ENCODE measurements at places on chromosomes 7 and 10.

GRCh38 chr7:117990834-117991233, 117.6 kb upstream of the CTTNBP2 start:
- no peak for DNase-seq

- no peak for DNase-seq
Measured at GRCh38 chr7:83117466-83117865, 45.2 kb downstream of the PCLO start.

DNA sequence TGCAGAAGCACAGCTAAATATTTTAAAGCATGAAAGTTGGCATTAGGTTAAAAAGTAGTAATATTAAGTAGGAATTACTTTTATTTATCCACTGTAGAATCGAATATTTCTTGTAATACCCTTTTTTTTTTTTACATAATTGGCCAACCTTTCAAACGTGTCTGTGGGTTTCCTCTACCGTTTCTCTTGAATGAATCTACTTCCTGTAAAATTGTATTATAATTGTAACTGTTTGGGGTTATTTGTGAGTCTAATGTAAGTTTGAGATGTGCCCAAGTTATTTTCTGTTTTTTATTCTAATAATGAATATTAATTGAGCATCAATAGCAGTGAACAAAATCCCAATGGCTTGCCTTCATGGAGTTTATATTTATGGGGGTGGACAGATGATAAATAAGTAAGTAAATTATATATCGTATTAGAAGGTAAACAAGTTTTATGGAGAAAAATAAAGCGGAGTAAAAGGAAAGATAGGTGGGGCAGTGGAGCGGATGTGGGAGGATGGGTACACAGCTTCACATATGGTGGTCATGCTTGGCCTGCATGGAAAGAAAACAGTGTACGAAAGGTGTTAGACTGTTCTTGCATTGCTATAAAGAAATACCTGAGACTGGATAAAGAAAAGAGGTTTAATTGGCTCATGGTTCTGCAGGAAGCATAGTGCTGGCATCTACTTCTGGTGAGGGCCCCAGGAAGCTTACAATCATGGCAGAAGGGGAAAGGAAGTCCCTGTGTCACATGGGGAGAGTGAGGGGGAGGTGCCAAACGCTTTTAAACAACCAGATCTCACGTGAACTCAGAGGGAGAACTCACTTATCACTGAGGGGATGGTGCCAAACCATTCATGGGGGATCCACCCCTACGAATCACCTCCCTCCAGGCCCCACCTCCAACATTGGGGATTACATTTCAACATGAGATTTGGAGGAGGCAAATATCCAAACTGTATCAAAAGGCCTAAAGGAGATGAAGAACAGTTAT, 5.4 kb downstream of the TSPAN13 start:
- DNase-seq = no peak

DNA sequence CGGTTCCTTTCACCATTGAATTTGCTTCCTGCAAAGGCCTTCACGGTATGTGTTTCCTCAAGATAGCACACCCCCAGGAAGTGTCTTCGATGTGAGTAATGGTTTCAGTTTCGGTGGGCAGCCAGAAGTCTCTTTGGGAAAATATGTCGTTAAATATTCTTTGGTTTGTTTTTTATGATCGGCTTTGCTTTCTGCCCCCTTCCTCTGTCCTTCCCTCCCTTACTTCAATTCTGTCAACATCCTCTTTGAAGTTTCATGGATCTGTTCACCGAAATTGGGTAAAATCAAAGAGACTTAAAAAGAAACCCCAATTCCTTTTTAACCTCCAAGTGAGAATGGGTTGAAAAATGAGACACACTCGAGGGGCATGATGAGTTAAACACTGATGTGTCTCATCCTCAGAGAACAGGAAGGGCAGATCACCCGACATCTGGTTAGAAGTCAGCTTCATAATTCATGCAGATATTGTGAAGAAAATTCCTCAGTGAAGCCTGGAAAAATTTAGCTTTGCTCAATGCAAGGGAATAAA, 170.8 kb upstream of the HABP2 start:
- DNase-seq = no peak

- DNase-seq = no peak
Measured at GRCh38 chr7:157625973-157626742, 289.4 kb downstream of the DNAJB6 start.

GRCh38 chr7:73900286-73900685, 39.3 kb downstream of the TMEM270 start:
- DNase-seq = no peak

GRCh38 chr7:6718124-6718523, 11.4 kb upstream of the ZNF12 start:
- DNase-seq = no peak

- no peak for DNase-seq
Measured at GRCh38 chr10:125738206-125738605, 18.7 kb downstream of the EDRF1 start.

DNA sequence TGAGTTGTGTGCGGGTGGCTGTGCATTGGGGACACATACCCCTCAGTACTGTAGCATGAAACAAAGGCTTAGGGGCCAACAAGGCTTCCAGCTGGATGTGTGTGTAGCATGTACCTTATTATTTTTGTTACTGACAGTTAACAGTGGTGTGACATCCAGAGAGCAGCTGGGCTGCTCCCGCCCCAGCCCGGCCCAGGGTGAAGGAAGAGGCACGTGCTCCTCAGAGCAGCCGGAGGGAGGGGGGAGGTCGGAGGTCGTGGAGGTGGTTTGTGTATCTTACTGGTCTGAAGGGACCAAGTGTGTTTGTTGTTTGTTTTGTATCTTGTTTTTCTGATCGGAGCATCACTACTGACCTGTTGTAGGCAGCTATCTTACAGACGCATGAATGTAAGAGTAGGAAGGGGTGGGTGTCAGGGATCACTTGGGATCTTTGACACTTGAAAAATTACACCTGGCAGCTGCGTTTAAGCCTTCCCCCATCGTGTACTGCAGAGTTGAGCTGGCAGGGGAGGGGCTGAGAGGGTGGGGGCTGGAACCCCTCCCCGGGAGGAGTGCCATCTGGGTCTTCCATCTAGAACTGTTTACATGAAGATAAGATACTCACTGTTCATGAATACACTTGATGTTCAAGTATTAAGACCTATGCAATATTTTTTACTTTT, 1.8 kb downstream of the DDIT4 start:
- DNase-seq = no peak
